ENCODE measurements at places on chromosomes 1 and 21.

DNA sequence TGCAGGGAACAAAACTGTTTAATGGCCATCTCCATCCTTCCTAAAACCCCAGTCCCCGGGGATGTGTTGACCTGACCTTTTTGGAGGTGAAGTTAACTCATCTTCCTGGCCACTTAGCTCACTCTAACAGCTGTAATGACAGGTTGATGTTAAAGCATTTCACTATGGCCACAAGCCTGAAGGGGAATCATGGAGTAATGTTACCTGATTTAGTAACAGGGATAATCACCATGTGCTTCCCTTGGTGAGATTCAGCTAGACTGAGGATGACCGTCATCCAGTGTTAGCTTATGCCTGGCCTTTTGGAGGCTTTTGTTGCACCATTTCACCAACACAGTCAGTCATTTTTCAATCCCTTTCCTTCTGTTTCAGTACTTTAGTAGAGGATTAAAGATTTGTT, 64.3 kb upstream of the RAVER2 start:
- DNase-seq: no peak

- DNase-seq: no peak
Observed at GRCh38 chr1:211519602-211520001, 27.6 kb upstream of the RD3 start.

DNA sequence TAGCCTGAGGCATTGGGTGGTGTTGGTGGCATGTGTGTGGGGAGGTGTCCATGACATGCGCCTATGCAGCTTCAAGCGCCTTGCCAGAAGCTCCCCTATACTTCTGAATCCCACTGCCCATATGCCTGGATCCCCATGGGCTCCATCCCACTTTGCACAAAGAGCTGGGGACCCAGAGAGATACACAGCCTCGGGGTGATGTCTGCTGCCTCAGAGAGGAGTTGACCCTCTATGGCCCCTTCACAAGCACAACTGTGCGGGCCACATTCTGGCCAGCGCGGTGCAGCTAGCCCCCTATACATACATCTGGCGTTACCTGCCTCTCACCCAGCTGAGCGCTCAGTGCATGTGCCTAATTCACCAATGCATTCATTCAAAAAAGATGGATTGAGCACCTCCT, 9.6 kb upstream of the PTPRF start:
- no peak for DNase-seq

DNA sequence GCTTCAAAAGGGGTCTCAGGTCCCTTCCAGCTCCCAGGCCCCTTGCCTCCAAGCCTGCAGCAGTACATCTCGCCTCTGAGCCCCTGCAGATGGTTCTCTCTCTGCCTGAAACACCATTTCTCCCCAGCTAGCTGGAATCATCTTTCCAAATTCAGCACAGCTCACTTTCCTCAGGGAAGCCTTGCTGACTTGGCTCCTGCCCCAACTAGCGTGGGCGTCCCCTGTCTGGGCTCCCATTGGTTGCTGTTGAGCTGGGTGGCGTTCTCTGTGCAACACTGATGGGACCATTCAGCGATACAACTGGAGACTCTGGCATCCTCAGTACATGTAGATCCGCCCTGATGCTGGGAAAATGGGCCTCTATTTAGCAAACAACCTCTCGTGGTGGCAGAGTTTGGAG, 141.3 kb upstream of the IGSF21 start:
- no peak for DNase-seq

- DNase-seq: no peak
Observed at GRCh38 chr1:152067150-152067549, 21.7 kb downstream of the TCHHL1 start.

GRCh38 chr21:20720623-20721022, 277.6 kb upstream of the NCAM2 start:
- DNase-seq: no peak

GRCh38 chr1:53286955-53287354, 40.9 kb downstream of the LRP8 start:
- DNase-seq: no peak

DNA sequence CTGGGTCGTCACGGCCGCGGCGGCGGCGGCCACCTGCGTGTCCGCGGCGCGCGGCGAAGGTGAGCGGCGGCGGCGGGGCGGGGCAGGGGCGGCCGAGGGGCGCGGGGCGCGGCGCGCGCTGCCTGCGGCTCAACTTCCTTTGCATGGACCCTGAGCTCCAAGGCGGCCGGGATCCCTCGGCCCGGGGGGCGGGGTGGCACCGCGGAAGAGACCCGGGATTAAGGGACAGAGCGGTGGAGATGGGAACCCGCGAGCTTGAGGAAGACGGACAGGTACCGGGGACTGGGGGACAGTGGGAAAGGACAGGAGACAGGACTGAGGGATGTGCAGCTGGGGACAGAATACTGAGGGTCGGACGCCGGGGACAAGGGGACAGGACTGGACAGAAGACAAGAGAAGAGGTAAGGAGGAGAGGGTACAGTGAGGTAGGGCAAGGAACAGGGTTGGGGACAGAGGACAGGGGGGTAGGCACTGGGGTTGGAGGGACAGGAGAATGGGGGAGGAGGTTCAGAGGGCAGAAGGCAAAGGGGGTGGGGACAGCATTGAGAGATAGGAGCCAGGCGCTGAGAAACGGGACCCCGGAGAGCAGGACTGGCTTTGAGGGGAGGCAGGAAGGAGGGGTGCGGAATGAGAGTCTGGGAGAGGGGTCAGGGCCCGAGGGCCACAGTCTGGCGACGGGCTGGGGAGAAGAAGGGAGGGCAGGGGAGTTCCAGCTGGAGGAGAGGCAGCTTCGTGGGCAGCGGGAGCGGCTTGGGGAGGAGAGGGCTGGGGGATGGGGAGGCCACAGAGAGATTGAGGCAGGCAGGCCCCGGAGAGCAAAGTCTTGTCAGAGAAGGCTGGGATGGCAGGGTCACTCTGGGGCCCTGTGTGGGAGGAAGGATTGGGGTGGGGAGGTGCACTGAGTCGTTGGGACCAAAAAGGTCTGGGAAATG, 648 bp downstream of the EPHA8 start:
- no peak for DNase-seq

GRCh38 chr1:62613890-62614289, 16.6 kb downstream of the ANGPTL3 start:
- no peak for DNase-seq

- no peak for DNase-seq
Observed at GRCh38 chr1:6965083-6965934, 180.1 kb downstream of the CAMTA1 start.

DNA sequence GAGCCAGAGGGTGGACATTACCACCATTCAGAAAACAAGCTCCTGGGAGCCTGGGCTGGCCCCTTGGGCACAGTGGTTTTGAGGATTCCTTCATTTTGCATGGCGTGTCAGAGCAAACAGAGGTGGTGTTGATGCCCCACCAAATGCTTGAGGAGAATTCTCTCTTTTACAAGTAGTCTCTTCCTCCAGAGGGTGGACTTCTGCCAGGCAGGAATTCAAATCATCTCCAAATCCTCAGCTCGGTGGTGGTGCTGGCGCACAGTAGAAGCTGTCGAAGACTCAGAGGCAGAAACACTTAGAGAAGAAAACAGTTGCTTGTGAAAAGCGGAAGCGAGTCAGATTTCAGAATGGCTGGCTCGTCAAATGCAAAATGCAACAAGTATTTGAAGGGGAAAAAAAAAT, 3.4 kb upstream of the CHI3L1 start:
- DNase-seq: no peak

GRCh38 chr1:147046189-147046862, 108.2 kb downstream of the NBPF12 start:
- no peak for DNase-seq

GRCh38 chr1:94886361-94886760, 40.5 kb downstream of the CNN3 start:
- DNase-seq: no peak
